Fibroblast of upper back skin (primary cell): ENCODE measurements at places on chromosomes 5 and 9.

- no peak for DNase-seq
Observed at GRCh38 chr5:39158127-39158593, 61.2 kb downstream of the FYB1 start.

GRCh38 chr5:117103703-117104102 lies 529.1 kb upstream of the SEMA6A start:
- no peak for DNase-seq

GRCh38 chr5:9499498-9499876 lies 46.4 kb downstream of the SEMA5A start:
- DNase-seq: no peak

DNA sequence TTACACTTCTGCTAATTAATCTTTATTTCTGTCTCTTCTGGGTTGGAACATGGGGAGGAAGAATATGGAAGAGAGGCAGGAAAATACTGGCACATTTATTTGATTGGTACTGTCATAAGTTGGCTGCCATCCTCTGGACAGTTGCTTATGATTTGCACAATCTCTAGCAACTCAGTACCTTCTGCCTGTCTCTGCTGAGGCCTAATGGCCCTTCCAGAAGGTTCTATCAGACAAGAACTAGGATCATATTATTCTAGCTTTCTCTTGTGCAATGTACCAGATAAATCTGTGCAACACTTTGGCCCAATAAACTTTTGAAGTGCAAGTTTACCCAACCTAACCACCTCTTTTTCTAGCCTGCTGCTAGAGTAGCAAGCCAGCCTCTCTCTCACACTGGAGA lies 335.0 kb downstream of the ARRDC3 start:
- no peak for DNase-seq

GRCh38 chr9:113532809-113533190 lies 69.3 kb downstream of the RGS3 start:
- no peak for DNase-seq

- no peak for DNase-seq
Observed at GRCh38 chr5:103411711-103412110, 150.9 kb downstream of the NUDT12 start.

- DNase-seq: no peak
Observed at GRCh38 chr9:19924080-19924479, 135.2 kb upstream of the SLC24A2 start.

- no peak for DNase-seq
Observed at GRCh38 chr9:130266236-130267098, 907 bp downstream of the HMCN2 start.

DNA sequence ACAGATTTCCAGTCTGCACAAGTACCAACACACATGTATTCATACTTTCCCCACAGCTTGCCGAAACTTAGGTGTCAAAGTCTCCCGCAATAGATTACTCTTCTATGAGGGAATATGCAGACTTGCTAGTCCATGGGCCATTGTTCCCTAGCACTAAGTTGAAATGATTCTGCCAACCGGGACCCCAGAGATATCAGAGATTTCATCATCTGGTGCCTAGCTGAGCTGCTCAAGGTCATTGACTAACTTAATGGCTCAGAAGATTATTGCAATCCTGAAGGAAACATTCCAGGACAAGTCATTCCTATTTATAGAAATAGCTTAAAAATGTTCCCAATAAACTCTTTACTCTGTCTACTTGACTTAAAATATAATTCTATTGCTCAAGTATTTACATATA lies 202.6 kb downstream of the PIK3R1 start:
- DNase-seq: peak; percentile 59

DNA sequence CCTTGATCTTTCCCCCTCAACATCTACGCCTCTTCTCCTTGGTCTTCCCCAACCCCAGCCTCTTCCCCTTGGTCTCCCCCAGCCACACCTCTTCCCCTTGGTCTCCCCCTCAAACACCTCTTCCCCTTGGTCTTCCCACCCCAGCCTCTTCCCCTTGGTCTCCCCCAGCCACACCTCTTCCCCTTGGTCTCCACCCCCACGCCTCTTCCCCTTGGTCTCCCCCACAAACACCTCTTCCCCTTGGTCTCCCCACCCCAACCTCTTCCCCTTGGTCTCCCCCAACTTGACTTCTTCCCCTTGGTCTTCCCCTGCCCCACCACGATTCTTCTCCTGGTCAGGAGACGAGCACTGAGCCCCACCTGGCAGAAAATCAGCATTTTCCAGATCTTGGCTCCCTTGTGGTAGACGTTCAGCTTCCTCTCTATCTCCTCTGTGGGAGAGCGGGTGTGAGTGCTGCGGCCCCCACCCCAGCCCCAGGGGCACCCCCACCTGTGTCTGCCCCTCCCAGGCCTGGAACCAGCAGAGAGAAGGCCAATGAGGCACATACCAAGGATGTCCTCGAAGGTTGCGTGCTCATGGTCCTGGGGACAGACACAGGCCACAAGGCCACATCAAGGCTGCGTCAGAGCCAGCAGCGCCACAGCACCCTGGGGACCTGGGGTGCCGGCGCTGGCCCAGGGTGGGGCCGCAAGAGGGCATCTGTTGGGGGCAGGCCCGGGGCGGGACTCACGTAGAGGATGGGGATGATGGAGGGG lies 7.0 kb downstream of the NSMF start:
- no peak for DNase-seq

DNA sequence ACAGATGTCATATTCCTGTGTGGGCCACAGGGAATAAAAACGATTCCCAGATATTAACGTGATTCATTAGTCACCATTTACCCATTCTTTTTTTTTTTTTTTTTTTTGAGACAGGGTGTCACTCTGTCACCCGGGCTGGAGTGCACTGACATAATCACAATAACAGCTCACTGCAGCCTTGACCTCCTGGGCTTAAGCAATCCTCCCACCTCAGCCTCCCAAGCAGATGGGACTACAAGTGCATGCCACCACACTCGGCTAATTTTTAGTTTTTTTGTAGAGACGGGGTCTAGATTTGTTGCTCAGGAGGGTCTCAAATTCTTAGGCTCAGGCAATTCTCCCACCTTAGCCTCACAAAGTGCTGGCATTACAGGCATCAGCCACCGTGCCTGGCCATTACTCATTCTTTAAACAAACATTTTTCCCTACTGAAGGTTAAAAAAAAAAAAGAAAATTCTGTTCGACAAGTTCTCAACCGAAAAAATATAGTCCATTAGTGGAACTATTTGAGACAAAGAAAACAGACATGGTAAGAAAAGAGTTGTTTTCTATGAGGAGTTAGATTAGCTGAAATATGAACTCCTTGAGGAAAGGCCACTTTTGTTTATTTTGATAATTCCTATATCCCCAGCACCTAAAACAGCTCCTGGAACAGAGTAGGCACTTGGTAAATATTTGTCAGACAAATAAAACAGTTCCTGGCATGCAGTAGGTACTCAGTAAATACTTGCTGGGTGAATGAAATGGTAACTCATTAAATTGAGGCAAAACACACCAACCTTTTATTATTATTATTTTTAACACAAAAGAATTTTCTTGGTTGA lies 32.1 kb upstream of the PDCL start:
- DNase-seq: no peak

GRCh38 chr5:52771343-52772039 lies 16.2 kb upstream of the ITGA1 start:
- DNase-seq: no peak

GRCh38 chr9:72486594-72486955 lies 34.8 kb upstream of the TMC1 start:
- DNase-seq: no peak

- DNase-seq: peak; percentile 87
Observed at GRCh38 chr9:86766912-86767311, 180.4 kb downstream of the GAS1 start.

- peak; percentile 17 for DNase-seq
Observed at GRCh38 chr5:67672636-67673035, 476.0 kb upstream of the CD180 start.

DNA sequence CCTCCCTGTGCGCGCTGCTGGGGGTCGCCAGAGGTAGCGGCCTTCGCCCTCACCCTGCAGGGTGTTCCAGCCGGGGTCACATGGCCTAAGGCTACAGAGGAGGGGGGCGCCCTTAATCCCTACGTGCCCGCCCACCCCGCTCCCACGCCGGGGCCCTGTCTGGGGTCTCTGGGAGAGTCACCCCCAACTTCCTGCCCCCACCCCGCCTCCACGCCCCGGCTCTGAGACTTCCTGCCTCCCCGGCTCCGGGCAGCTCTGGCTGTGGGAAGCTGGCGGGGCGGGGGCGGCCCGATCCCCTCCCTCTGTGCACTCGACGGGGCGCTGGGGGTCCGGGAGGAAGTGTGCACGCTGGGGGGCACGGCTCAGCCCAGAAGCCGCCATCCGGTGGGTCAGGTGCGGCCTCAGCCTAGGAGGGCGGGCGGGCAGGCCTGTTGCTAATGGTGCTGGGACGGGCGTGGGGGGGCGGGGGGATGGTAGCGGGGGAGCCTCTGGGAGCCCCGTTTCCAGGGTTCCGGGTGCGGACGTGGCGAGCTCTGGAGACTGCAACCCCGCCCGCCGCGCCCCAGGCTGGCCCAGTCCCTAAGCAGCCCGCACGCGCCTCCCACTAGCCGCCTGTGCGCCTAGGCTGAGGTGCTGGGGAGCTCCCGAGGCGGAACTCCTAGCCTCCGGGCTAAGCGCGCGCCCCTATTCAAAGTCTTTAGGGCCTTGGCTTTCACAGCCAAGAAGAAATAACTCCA lies 61.6 kb downstream of the CXXC5 start:
- DNase-seq: peak; percentile 46

GRCh38 chr5:11212706-11213105 lies 451.7 kb upstream of the DAP start:
- no peak for DNase-seq

GRCh38 chr5:114122852-114123251 lies 239.0 kb upstream of the KCNN2 start:
- DNase-seq: no peak

DNA sequence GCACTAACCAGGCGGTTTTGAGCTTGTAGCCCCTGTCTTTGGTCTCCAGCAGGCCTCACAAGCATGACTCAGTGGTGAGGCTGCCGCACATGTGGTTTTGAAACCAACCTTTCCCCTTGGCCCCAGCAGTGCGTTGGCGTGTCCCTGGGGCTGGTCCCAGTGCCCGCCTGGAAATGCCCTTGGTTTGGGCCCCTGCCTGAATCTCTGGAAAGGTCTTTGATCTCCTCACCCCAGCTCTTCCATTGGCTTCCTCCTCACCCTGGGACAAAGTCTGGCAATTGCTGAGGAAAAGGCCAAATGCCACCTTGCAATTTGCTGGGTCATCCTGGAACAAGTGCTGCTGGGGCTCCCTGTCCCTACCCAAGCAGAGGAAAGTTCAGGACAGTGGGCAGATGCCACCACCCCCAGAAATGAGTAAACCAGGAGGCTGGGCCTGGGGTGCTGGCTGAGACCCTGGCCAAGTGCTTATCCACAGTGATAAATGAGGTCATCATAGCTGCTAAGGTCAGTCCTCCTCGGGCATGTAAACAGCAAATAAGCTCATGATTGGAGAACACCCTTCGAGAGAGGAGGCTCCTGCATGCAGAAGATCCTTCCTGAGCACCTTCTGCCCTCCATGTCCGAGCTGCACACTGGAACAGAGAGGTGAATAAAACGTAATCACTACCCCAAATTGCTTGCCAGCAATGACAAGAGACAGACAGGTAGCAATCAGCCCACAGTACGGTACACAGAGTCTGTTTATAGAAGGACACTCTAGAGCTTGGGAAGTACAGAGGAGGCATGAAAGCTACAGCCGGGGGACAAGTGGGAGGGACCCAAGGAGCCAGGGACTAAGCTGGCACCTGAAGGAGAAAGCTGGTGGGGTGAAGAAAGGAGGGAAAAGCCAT lies 98.9 kb upstream of the CPEB4 start:
- DNase-seq: peak; percentile 43

- no peak for DNase-seq
Observed at GRCh38 chr9:93088656-93089015, 7.4 kb upstream of the CARD19 start.

DNA sequence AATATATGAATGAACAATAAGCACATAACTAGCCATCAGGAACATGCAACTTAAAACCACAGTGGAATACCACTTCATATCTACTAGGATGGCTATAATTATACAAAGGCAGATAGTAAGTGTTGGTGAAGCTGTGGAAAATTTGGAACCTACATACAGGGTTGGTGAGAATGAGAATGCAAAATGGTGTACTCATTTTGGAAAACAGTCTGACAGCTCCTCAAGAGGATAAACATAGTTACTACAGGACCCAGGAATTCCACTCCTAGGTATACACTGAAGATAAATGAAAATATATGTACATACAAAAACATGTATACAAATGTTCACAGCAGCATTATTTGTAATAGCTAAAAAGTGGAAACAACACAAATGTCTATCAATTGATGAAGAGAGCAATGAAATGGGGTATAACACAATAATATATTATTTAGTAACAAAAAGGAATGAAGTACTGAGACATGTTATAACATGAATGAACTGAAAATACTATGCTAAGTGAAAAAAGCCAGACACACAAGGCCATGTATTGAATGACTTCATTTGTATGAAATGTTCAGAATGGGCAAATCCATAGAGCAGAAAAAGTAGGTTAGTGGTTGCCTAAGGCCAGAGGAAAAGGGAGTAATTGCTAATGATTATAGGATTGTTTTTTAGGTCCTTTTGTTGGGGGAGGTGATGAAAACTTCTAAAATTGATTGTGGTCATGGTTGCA lies 31.2 kb upstream of the CDK5RAP2 start:
- no peak for DNase-seq

DNA sequence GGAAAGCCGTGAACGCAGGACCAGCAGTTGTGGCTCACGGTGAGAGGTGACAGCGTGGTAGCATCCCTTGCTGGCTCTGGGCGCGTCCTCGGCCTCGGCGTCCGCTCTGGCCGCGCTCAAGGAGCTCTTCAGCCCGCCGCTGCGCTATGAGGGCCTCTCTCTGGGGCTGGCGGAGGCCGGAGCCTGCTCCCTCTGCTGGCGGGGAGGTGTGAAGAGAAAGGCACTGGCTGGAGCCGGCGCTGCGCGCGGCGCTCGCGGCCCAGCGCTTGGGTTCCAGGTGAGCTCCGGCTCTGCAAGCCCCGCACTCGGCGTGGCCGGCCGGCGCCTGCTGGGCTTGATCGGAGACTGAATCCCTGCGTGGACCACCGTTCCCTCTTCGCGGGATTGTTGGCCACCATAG lies 705.6 kb downstream of the SEMA5A start:
- DNase-seq: no peak

DNA sequence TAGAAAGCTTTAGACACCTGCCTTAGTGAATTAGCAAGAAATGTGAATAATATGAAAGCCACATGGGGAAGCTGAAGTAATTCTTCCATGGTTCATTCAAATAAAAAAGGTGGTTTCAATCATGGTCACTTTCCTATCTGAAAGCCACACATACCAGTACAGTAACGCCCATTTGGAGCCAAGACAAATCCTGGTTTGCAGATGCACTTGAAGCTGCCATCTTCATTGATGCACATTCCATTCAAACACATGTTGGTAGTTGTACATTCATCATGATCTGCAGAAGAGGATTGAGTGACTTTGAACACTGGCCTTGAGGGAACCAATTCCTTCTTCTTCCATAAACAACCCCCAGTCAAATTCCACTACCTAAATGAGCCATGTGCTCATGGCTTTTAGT lies 161.5 kb downstream of the FBN2 start:
- peak; percentile 61 for DNase-seq

GRCh38 chr5:612498-613424 lies 621 bp downstream of the CEP72 start:
- no peak for DNase-seq

GRCh38 chr9:72687331-72687730 lies 165.9 kb downstream of the TMC1 start:
- DNase-seq: no peak

- DNase-seq: peak; percentile 61
Observed at GRCh38 chr5:155872629-155873220, 454.2 kb upstream of the SGCD start.

GRCh38 chr5:55820488-55820887 lies 30.7 kb upstream of the IL31RA start:
- peak; percentile 30 for DNase-seq

- peak; percentile 24 for DNase-seq
Observed at GRCh38 chr9:134597041-134597913, 44.3 kb upstream of the COL5A1 start.
